Frontal cortex (tissue), 4 donors: ENCODE measurements at places on chromosomes 3 and 15.

DNA sequence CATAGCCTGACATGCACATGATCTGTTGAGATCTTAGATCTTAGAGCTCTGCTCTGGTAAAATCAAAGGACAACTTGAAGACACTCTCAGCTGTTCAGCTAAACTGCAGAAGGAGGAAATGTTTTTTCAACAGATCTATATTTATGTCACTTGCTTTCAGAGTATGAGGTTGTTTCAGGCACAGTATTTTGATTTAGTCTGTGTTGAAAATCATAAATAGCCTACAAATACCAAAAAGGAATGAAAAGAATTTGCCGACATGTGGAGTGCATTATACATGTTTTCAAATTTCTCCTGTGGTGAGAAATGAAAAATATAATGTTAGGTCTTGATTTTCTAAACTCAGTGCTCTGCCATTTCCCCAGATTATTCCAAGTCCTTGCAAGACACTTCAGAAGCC, 1118.4 kb downstream of the TBL1XR1 start:
- no peak for DNase-seq

DNA sequence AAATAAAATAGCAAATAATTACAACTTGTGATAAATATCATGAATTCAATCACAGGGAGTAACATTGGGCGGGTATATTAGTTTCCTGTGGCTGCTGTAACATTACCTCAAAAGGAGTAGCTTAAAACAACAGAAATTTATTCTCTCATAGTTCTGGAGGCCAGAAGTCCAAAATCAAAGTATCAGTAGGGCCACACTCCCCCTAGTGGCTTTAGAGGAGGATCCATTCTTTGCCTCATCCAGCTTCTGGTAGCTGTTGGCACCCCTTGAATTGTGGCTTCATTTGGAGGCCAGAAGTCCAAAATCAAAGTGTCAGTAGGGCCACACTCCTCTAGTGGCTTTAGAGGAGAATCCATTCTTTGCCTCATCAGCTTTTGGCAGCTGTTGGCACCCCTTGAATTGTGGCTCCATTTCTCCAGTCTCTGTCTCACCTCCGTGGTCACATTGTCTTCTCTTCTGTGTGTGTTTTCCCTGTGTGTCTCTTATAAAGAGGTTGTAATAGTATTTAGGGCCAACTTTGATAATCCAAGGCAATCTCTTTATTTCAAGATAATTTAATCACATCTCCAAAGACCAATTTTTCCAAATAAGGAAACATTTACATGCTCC, 3.1 kb upstream of the CFAP20DC start:
- no peak for DNase-seq

DNA sequence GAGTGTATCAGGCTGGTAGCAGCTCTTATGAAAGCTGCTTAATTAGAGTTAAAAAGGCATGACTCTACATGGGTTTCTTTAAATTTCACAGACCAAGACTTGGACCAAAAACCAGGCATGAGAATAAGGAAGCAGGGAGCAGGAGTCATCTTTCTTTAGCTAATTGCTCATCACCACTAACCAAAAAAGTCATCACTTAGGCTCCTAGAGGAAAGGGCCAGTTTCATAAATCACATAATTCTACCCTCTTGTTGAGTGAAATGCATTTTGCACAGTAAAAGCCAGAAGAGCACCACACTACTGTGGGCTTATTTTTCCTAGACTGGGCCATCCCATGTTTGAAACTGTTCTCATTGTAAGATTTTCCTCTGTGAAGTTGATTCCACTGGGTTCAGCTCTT, 175.6 kb downstream of the GREM1 start:
- no peak for DNase-seq

DNA sequence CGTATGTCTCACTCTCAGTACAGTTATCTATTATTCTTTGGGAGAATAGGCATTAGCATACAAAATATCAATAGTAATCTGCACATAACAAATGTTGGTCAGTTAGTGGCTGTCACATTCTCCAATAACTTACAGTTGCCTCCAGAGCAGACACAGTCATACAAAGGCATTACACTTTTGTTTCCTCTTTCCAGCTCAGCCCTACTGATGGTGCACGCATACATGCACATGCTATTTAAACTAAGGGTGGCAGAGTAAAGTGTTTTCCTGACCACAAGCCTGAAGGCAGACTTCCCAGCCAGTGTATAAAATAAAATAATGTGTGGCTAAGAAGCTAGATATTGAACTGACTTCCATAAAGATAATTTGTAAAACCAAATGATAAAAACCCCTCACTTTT, 47.6 kb downstream of the PHLDB2 start:
- no peak for DNase-seq

- DNase-seq, result no peak
Measured at GRCh38 chr3:107665351-107665750, 142.6 kb downstream of the BBX start.

- no peak for DNase-seq
Measured at GRCh38 chr3:16506884-16507577, 6.5 kb downstream of the RFTN1 start.

GRCh38 chr3:155598671-155599070, 146.2 kb downstream of the PLCH1 start:
- DNase-seq, result no peak

DNA sequence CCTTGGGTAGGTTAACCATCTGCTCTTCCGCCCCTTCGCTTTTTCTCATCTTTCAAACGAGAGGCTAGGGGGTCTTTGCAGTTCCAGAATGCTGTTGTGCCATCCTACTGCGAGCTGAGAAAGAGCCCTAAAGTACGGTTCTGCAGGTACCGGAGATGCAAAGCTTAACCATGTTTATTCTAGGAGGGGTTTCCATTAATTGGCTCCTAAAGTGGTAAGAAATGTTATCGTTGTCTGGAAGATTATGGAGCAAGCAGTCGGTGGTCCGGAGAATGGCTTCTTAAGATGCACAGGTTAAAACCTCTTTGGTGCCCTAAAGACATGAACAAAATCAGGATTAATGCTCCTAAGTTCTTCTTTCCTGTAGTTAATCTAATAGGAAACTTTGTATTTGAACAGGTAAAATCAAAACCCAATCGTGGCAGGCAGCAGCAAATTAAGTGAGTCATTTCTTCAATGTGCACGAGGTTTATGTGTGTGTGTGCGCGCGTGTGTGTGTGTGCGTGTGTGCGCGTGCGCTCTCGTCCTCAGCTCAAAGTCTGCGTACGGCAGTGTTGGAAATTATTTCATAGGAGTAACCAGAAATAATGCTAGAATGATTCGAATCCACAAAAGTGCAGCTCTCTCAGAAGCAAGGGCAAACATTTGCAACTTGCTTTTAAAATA, 772 bp downstream of the FAM81A start:
- no peak for DNase-seq

GRCh38 chr3:124924741-124925140, 9.8 kb downstream of the MUC13 start:
- DNase-seq, result no peak
